ENCODE measurements at places on chromosomes 3 and 15. TPM values are rescaled to one million over a fixed set of nuclear protein-coding genes. Genes with fewer than 3 reads are reported as not detected.

- no peak for DNase-seq
These were observed 2.4 kb upstream of the DCBLD2 start for GRCh38 chr3:98903705-98904481.

Gene TPM1
- 769 TPM for total RNA-seq

GRCh38 chr3:128875556-128876120, 3.8 kb upstream of the ACAD9 start:
- peak; percentile 28 for DNase-seq

- DNase-seq, result no peak
These were observed 8.2 kb upstream of the POLG start for GRCh38 chr15:89342840-89343239.

Gene RYR3
- total RNA-seq, result 1.1 TPM

Gene ALG1L2
- total RNA-seq, result 1.6 TPM

Gene ADGRG7
- total RNA-seq, result 13.4 TPM

Gene ISLR
- 8.5 TPM for total RNA-seq

Gene CHDH
- total RNA-seq, result 41.5 TPM

GRCh38 chr15:66045542-66045941, 176.3 kb downstream of the RAB11A start:
- DNase-seq, result no peak

DNA sequence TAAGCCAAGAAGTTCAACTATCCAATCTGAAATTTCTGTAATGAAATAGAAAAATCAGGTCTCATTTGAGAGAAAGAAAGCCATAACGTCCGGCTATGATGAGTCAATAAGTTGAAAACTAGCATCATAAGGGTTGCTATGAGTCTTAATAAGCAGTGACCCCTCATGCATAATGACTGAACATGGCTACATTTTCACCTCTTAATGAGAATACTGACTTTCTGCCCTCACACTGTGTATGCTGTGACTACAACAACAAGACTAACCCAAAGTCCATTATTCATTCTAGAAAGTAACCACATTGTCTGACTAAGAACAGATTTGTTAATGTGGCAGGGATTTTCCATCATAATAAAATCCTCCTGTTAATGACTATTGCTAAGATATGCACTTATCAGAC, 884.0 kb upstream of the CADM2 start:
- DNase-seq, result no peak

GRCh38 chr15:94834494-94834893, 603.1 kb downstream of the MCTP2 start:
- no peak for DNase-seq

DNA sequence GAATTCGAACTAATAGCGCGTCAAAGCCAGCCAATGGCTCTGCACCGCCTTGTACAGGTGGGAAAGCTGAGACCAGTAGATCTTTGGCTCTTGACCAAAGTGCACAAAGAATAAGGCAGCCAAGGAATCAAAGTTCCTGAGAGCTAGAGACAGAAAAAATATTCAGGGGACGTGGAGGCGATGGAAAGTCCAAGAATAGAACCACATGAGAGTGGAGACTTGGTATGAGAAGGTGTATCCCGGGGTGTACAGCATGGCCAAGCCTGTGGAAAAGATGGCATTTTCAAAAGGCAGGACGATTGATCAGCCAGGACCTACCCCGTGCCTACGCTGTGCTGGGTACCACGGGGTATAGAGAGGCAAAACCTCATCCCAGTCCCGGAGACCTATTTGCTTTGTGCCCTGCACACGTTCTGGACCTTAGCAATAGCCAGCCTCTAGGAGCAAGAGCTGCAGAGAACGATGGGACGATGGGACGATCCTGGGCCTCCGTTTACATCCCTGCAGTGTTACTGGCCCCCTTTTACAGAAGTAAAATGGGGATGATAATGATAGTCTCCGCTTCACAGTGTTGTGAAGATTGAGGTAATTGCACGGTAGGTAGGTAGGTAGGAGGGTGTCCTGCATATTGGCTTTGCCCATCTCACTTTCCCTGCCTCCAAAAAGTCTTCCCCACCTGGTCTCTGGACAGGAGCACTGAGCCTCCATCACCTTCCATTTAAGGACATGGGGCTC, 583 bp upstream of the RBSN start:
- no peak for DNase-seq

Gene IL16
- total RNA-seq, result 3.7 TPM
